ENCODE measurements at places on chromosomes 5 and 9.

DNA sequence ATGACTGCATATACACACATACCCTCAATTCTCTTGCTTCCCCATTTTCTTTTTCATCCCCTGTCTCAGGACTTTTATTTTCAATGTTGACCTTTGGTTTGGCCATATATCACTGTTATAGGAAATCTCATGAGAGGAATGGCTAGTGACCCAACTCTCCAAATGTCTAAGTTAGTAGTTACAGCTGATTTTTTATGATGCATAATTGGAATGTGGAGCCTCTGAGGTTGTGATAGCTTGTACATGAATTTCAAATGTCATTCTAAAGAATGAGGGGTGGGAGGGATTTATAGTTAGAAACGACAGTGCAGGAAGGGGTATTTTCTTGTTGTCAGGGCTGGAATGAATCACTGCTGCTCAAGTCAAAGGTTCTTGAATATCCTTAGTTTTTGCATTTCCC, 356.1 kb downstream of the NTRK2 start:
- DNase-seq = no peak

DNA sequence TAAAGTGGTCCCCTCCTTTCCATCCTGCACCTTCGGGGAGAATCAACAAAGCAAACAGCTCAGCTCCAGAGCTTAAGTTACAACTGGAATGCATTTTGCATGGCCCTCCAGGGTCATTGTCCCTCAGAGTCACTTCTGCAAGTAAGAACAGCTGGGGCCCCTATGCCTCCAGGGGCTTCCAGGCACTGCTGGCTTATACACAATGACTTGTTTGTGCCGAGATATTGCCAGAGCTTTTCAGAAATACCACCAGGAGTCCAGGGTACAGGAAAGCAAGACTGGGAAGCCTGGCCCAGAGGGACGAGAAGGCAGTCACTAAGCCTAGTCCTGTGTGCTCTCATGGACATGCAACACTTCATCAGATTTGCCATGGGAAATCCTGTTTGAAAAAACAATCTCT, 11.3 kb downstream of the FRMD3 start:
- no peak for DNase-seq

GRCh38 chr5:147509041-147509709, 693 bp downstream of the DPYSL3 start:
- DNase-seq = no peak

DNA sequence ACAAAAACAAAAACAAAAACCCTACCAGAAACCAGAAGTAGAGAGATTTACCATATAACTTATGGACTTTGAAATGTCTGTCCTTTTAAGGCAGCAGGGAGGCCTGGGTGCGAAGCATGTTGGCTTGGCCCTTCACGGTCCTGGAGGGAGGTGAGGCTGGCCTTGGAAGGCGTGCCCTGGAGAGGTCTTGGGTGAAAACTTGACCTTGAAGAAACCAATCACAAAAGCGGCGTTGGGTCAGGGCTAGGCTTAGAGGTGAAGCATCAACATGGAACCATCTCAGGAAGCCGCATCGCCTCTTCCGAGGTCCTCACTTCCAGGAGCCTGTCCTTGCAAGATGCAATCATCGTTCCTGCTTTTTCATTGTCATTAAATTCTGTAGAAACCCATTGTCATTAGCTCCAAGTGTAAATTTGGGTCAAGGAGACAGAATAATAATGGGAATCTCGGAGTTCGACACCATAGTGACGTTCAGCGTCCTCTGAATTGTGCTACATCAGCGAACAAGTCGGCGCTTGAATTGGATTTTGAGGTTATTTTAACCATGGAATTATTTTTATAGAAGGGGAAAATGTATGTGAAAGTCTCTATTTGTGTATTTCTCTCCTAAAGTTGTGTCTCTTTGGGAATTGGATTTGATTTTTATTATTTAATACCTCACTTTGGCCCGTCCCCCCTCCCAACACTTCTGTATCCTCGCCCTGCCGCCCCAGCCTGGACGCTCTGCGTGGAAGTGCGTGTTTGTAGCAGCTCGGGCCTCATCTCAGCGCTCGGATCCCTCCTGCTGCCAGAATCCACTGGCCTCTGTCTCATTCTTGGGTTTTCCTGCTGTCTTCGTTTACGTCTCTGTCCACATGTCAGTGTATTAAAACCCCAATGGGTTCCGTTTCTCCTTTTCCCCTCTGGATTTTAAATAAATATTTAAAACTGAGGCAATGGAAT, 11.1 kb upstream of the ORM1 start:
- DNase-seq = no peak

DNA sequence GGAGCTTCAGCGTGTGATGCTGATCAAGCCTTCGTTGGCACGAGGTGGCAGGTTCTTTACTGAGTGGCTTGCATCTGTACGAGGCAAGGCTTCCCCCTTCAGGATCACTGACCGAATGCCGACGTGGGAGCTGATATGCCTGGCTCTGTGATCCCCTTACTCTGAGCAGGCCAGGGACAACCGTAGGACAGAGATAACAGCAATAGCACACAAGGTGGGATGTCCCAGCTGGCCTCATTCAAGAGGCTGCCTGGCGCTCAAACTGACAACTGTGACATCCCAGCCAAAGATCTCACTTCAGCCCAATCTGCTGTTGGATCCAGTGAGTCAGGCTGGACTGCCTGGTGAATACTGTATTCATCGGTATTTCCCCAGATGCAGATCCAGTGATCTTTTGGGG, 199.4 kb upstream of the PANK3 start:
- DNase-seq = no peak

DNA sequence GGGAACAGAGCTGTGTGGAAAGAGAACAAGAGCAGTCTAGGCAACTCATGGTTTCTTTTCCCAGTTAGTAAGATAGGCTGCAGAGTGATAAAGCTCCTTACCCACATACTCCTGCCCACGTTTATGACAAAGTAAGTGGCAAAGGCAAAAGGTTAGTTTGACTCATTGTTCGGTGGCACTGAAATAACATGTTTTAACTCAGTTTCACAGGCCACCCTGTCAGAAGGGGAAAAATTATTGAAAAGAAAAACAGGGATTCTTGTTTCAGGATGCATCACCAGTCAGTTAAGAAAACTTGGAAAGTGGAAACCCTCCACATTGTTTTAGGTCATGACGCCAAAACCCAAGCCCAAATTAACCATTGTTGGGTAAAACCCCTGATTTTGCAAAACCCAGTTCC, 22.3 kb upstream of the DAB2 start:
- no peak for DNase-seq

- DNase-seq = no peak
Measured at GRCh38 chr9:18263377-18263776, 210.6 kb upstream of the ADAMTSL1 start.

- DNase-seq = no peak
Measured at GRCh38 chr5:131513780-131514179, 121.2 kb downstream of the RAPGEF6 start.

GRCh38 chr5:171428809-171429542, 9.5 kb downstream of the FGF18 start:
- no peak for DNase-seq

DNA sequence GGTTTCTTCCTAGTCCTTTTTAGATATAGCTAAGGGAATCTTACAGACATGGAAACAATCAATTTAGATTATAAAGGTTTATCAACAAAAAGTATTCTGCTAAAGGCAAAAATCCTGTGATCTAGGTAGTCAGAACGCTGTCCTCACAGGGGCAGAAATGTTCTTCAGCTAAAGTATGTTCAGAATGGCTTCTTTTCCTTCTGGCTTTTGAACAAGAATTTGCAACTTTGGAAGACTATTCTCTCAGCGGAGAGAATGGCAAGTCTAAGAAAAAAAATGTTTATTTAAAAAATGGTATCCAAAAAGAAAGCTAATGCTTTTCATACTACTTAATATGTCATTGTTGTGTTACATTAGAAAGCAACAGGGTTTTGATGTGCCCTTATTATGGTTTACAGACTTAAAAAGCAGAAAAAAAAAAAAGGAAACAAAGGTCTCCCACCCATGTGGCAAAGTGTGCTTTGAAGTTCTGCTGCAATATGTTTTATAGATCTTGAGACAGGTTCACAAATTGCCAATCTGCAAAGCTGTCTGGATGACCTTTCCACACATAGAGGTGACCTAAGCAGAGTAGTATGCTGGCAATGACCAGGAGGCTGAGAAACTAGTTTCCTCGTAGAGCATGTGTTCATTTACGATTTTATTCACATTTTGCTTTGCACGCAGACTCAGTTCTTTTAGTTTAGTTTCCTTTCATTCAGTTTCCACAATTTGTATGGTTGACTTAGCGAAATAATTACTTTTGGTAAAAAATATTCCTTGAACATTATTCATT, 45.1 kb upstream of the PJA2 start:
- peak; percentile 35 for DNase-seq

DNA sequence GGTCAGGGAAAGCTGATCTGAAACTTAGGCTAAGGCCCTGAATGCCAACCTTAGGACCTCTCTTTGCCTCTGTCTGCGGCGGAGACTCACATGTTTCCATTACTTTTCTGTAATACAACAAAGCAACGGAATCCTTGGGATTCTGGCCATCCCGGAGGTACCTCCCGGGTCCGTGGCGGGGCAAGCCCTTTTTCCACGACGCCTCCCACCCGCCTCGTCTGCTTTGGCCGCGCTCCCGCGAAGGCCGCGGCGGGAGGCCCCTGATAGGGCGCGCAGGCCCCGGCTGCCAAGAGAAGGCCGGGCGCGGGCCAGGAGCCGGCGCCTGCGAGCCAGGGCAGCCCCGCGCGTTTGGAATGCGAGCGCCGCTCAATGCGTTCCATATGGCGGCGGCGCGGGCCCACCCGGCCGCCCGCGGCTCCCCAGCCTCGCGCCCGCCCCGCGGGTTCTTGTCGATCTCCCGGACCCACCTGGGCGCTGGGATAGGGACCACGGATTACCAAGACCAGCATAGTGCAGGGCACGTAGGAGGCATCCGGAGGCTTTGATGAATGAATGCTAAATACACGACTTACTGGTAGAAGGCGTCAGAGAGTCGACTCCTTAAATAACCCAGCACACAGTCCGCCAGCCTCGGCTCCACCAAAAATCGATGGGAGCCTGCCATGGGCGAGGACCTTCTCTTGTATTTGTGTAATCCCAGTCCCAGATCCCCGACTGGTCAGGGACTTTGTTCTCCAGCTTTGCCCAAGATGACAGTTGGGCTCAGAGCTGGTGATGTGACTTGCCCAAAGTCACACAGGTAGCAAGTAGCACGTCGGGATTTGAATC, 17.5 kb upstream of the PHF19 start:
- DNase-seq = no peak

DNA sequence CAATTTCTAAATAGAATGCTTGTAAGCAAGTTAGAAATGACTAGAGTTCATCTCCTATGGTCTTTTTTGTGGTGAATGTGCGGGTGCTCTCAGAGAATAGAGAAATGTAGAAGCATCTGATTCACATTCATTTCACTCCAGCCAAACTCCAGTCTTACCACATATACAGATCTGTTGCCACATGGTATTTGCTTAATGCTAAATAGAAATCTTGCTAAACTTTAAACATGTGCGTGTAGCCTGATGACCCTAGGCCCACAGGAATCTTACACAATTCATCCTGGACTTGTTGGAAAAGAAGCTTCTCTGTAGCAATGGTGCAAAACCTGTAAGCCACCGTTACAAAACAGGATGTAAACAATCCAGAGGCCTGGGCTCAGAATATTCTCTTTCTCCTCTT, 135.2 kb downstream of the PCSK1 start:
- peak; percentile 96 for DNase-seq

GRCh38 chr5:98432378-98432777, 341.1 kb upstream of the RGMB start:
- no peak for DNase-seq

GRCh38 chr5:143229896-143230675, 173.4 kb downstream of the NR3C1 start:
- peak; percentile 51 for DNase-seq

DNA sequence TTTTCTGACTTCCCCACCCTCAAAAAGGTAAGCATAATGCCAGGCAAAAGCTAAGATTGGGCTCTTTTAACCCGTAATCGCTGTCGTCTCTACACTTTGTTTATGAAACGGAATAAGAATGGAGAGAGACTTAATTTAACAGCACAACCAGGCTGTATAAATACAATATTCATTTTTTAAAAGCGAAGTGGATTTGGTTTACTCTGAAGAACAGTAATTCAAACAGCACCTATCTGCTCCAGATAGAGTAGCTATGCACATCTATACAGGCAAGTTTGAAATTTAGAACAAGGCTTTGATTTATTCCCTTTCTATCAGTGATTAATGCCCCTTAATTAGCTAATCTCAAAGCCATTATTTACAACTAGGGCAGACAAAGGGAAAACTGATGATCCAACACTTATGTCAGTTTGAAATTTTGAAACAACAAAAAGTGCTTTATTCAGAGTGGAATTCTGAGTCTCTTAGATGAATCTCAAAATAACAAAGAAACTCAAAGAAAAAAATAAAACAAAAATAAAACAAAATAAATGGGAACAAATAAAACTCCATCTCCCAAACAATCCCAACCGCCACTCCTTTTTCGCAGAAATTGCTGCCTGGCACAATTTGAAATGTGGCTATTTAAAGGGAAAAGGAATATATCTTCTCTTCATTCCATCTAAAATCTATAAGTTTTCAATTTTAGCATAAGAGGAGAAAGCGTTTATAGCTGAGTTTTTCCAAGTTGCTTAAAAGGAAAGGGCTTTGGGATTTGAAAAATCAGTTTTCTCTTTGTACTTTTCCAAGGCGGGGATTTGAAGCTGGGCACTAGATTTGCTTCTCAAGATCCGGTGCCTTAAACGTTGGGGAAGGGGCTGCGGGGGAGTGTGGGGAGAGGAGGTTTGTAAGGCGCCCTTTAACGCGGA, 298.6 kb downstream of the PARP8 start:
- DNase-seq = no peak

DNA sequence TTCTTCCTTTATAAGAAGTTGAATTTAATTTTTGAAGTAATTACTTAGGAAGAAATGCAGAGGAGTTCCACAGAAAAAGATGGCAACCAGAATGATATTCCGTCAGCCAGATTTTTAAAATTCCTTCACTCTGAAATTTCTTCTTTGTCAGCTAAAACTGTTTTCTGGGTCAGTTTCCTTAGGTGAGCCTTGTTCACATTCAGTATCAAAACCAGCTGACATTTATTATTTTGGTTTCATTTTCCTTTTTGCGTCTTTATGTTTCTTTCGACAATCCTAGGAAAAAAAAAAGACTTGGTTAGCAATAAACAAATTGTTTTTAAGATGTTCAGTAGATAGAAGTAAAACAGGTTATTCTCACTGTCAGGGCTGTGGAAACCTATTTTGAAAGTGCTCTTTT, 4.1 kb upstream of the IARS1 start:
- DNase-seq = no peak

- no peak for DNase-seq
Measured at GRCh38 chr9:2178034-2178734, 163.0 kb downstream of the SMARCA2 start.

DNA sequence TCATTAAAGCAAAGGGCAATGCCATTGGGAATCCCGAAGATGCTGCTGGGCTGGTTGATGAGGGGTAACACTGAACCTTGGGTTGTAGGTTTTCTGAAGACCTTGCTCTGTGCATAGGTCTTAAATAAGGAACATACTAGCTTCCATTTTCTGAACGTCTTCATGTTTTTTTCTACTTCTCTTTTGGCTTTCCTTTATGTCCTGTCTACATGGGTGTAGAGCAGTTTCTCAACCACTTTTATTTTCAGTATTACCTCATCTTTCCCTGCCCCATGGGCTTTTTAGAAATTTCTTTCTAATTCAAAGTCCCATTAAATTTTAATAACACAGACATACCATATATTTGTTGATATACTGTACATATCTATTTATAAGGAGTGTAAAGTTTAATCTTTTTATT, at the start of gene IFNA14:
Gene IFNA14, minus strand, starts transcription at position 95 of the 400 bp plus-strand sequence. Its CDS starts 70 bp downstream, at position 25.
- no peak for DNase-seq

- DNase-seq = peak; percentile 28
Measured at GRCh38 chr5:89313044-89313443, 430.1 kb upstream of the MEF2C start.

GRCh38 chr5:111556501-111556900, 44.2 kb upstream of the STARD4 start:
- DNase-seq = no peak

Measured in GM04504 (cell line).